ENCODE measurements at places on chromosomes 11 and 22.

GRCh38 chr11:61695917-61696316 lies 15.7 kb downstream of the DAGLA start:
- DNase-seq = peak; percentile 95

- peak; percentile 82 for DNase-seq
Measured at GRCh38 chr11:64233913-64234586, at the start of gene VEGFB. VEGFB (plus strand) TSS chr11:64234584; CDS start chr11:64234834, 250 bp downstream.

DNA sequence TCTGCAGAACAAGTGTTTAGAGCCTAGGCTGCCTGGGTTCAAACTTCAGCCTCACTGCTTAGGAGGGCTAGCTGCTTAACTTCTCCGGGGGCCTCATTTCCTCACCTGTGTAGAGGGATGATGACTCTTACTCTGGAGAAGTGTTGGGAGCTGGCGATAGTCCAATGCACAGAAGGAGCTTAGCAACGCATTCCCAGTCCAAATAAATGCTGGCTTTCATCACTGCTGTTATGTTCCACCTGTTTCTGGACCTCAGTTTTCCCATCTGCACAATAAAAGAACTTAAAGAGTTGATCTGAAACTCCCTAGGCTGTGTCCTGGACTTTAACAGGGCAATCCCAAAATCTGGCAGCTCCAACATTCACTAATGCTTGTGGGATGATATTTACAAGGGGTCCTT lies 337.8 kb downstream of the MIAT start:
- no peak for DNase-seq

DNA sequence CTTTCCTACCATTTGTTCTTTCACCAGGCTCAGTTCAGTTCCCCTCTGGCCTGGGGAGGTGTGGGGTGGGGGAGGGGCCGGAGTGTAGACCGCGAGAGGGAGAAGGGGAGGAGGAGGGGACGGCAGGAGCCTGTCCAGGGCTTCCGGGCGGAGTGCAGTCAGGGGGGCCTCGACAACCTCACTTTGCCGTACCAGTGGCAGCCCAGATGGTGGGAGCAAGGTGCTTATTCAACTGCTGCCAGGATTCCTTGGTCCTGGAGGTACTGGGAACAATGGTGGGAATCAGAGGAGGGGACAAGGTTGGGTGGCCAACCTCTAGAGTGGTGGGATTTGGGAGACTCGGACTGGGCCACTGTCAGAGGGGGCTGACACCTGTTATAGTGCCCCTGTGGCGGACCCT lies 1.2 kb downstream of the BACE1 start:
- no peak for DNase-seq

- no peak for DNase-seq
Measured at GRCh38 chr11:69030301-69030700, 17.3 kb upstream of the MRGPRF start.

- DNase-seq = no peak
Measured at GRCh38 chr11:5345831-5346230, 2.5 kb upstream of the OR51B5 start.

DNA sequence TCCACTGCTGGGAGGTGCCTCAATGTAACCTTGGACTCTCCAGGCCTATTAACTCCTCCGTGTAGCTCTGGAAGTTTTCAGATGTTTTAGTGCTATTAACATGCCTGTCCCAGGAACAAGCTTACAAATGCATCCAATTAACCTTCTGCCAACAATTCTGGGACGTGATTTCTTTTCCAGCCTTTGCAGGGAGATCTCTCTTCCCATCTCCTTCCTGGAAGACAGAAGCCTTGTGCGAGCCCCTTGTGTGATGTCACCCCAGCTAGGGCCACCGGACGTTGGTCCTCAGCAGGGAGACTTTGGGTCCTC lies 47.7 kb upstream of the SYT7 start:
- no peak for DNase-seq

- DNase-seq = no peak
Measured at GRCh38 chr22:20089226-20089976, 9.4 kb downstream of the DGCR8 start.

GRCh38 chr11:95671768-95672167 lies 117.8 kb downstream of the FAM76B start:
- DNase-seq = no peak

DNA sequence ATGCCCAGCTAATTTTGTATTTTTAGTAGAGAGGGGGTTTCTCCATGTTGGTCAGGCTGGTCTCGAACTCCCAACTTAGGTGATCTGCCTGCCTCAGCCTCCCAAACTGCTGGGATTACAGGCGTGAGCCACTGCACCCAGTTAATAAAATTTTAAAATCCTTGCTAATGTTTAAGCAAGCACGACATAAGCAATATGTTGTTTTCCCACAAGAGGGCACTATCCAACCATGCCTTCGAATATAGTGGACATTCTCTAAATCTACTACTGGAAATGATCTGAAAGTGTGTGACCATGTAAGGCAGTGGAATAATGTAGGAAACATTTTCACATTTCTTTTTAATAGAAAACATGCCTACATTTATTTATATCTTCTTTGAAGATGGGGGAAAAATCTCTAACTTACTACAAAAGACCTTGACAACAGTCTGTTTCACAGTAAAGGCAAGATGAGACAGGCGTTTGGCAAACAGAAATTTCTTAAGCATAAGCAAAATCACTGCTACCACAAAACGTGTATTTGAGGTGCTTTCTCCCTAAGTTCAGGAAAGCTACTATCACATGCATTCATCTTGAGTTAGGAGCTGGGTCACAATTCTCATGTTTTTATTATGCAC lies 38.2 kb downstream of the PITPNB start:
- DNase-seq = peak; percentile 55

DNA sequence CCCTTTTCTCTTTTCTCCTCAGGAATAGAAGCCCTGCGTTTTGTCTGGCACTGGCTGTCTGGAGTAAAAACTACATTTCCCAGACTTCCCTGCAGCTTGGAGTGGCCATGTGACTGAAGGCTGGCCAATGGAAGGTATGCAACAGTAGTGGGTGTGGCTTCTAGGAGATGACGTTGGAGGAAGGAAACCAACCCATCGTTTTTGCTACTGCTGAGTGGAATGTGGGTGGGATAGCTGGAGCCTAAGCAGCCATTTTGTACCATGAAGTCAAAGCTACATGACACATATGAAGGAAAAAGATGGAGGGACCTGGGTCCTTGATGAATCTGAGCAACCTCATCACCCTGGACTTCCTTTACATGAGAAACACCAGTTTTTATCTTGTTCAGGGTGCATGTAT lies 19.6 kb downstream of the FGF3 start:
- DNase-seq = no peak

- peak; percentile 28 for DNase-seq
Measured at GRCh38 chr11:82864268-82864667, 36.0 kb downstream of the PRCP start.

GRCh38 chr11:1554981-1555712 lies 16.9 kb downstream of the DUSP8 start:
- no peak for DNase-seq

- peak; percentile 57 for DNase-seq
Measured at GRCh38 chr11:88484873-88485621, 147.5 kb upstream of the CTSC start.

DNA sequence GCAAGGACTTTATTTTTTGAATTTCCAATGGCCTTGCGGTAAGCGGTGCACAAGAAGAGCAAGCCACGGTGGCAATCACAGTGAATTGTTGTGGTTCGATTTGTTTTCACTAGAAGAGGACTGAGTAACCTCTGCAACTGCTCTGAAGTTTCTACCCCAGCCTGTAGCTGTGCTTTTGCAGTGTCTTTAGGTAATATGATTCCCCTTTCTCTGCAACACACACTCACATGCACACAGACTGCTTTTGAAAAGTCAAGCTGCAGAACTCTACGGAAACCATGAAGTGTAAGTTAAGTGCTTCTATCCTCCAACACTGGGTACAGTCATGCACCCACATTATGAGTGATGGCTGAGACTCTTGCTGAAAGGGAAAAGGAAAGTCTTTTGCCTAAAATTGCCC lies 38.4 kb downstream of the CD44 start:
- peak; percentile 51 for DNase-seq

DNA sequence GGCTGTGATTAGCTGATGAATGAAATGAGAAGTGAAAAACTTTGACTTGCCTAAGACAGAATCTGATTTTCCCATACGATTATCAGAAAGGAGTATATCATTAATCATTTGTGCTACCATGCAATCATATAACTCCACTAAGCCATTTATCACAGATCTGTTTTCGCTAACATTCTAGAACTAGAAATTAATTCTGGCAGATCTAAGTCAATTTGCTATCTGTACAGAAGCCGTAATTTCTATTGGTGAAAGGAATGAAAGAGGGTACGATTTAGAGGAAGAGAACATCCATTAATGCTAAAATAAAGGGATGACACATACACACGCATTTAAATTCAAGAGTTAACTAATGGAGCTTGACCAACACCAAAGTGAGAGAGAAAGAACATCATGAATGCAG lies 201.6 kb downstream of the SBF2 start:
- DNase-seq = no peak

- no peak for DNase-seq
Measured at GRCh38 chr11:91115116-91115515, 892.3 kb upstream of the CHORDC1 start.

DNA sequence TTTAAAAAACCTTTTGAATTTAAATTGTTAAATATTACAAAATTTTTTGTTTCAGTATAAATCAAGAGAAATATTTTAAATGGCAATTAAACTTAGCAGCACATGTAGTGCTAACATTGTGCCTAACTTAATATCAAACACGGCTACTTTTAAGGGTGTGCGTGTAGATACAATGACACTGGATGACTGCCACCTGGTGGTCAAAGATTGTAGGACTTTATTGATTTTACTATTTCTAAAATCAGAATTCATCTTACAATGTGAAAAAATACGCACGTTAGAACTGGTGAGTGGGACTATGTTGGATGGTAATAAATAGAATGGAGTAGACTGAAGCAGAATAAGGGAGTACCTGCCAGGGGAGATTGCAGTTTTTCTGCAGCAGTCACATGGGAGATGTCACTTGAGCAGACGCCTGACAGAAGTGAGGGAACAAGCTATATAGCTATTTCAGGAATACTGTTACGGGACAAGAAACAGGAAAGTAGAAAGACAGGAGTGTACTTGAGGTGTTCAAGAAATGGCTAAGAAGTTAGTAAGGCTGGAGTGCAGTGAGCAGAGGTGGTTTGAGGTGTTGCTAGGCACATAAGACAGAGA lies 52.9 kb downstream of the UVRAG start:
- DNase-seq = peak; percentile 71

GRCh38 chr11:356610-357009 lies 12.7 kb upstream of the B4GALNT4 start:
- DNase-seq = no peak

- no peak for DNase-seq
Measured at GRCh38 chr11:130508913-130509312, 60.5 kb downstream of the ADAMTS15 start.

DNA sequence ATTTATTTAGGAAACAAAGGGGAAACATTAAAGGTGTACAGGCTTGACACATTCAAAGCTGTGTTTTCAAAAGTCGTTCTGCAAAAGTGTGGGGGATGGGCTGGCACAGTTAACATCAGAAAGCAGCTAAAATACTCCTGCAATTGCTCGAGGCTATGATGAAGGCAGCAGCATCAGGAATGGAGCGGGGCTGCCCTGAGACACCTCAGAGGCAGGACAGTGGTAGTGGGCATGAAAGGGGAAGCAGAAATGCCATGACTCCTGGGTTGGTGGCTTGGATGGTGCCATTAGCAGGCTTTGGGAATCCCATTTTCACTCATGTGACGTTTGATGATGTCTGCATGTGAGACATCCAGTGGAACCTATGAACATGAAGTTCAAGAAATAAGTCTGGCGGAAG lies 646 bp downstream of the NCAPD3 start:
- no peak for DNase-seq

DNA sequence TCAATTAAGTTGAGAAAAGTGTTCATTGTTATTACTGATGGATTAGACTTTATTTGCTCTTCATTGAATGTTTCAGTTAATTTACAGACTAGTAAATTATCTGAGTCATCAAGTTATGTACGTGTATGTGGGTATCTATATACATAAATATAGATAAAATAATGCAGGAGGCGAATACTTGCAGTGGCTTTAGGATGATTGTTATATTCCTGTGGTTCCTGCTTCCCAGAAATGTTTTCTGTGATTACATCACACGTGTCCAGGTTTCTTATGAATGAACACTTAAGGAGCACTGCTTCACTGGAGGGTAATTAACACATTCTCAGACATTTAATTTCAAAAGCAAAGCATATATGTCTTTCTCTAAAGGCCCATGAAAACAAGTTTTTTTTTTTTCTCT lies 28.4 kb downstream of the YAP1 start:
- DNase-seq = no peak

DNA sequence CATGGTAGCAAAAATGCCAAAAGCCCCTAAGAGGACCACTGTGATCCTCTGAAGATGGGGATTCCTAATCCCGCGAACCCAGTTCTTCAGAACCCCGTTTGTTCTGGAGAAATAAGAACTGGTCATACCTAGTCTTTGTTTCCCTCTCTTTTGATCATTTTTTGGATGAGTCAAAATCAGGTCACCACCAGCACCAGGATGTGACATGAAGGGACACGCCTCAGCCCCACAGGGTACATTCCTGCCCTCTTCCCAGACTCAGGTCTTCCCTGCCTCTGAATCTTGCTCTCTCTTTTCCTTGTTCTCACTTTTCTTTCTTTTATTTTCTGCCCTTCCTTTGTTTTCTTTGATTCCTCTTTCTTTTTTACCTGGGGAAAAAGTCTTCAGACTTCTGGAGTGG lies 14.6 kb upstream of the ANO1 start:
- DNase-seq = no peak

DNA sequence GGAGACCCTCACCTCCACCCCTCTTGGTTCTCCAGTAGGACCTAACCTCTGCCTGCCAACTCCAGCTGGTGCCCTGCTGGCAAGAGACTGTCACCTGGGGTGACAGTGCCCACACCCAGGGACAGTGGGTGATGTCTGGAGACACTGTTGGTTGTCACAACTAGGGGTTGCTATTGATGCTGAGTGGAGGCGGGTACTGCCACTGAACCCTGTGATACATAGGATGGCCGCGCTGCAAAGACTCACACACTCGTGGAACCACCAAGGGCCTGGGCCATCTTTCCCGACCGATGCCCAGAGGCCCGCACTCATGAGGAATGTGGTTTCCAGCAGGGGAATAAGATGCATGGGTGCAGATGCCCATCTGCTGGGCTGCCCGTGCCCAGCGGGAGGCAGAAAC lies 143.2 kb downstream of the SHANK2 start:
- no peak for DNase-seq
